ENCODE measurements at places on chromosomes 11 and 22.

DNA sequence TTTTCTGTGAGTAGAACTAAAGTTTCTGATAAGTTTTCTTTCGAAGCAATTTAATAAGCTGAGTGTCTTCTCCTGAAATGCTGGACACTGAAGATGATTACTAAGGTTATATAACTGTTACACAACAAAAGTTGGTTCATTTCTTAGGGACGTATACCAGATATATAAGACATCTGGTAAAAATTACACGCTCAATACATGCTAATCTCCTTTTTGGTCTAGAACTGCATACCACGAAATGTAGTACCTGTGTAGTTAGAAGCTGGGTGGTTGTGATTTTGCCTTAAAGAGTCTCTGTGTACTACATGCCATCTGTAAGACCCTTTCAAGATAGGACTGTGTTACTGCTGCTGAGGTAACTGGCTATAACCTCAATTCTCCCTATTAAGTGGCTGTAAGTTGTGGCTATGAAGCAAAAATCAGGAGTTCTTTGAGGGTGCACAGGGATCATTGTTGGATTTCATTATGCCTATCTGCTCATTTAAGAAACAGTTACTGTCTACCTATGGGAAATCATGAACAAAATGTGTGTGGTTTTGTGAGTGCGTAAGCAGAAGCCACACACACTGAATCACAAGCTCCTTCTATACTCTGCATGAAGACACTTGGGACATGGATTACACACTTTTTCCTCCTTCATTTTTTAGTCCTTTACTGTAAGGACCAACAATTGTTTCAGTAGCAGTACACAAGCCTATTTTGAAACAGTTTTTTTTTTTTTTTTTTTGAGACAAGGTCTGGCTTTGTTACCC, 195.9 kb downstream of the SWAP70 start:
- peak; percentile 77 for ATAC-seq

DNA sequence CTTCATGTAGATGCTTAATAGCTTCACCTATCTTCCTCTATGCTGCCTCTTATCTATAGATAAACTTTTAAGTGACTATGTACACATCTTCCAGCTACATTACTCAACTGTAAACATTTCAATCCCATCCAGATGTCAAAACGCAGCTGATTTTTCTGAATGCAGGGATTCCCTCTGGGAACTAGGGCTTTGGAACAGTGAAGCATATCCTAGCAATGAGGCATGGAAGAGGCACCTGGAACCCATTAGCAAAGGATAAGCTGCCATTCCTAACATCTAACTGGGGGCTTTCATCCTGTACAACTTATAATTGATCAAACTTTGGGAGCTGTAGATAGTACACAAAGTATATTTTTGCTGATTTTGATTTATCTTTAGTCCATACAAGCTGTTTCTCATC, 40.8 kb upstream of the OPCML start:
- no peak for ATAC-seq

DNA sequence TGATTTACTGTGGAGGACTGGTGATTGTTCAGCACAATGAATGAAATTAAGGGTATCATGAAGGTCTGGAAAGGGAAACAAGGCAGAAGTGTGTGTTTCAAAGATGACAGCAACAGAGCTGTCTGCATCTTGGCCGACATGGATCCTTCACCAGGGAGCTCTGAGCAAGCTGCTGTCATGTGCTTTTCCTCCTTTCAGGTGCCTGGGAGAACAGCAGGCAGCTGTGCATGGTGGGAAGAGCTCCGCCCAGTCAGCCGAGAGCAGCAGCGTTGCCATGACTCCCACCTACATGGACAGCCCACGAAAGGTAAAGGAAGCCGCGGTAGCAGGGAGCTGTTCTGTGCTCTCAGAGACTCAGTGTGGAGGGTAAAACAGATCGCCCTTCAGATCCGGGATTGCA, 87.1 kb upstream of the YWHAH start:
- no peak for ATAC-seq

- no peak for ATAC-seq
Measured at GRCh38 chr11:31943056-31943780, 132.1 kb upstream of the PAX6 start.

DNA sequence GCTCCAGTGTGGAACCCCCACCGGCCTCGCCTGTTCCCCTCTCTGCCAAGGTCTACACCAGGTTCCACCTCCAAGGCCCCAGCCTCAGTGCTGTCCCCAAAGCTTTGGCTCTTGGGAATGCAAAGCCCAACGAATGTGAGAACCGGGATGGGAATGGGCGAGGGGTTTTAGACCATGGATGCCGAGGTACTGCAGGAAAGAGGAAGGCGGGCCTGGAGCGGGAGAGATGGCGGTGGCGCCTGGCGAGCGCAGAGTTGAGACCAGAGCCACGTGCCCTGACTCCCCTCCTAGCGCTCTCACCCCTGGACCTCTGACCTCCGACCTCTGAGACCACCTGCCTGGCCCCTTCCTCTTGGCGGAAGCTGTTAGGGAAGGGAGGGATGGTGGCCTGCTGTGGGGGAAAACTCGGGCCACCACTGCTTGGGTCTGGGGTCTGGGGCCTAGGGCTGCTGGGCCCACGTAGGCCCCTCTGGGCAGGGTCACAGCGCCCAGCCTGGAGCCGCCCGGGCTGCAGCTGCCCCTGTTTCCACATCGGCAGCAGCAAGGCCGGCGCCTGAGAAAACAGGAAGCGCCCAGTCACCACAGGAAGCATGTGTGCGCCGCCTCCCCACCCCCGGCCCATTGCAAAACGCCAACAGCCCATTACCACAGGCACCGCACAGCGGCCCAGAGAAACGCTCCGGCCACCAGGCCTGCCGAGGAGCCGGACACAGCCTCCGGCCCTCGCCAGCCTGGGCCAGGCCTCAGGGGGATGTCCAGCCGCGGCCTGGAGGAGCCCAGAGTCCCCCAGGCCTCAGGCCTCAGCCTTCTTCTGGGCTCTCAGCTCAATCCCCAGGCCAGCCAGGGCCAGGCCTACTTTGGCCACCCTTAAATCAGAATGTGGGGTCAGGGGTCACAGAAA, 13.8 kb upstream of the SLC39A13 start:
- ATAC-seq: peak; percentile 83
